ENCODE measurements at places on chromosomes 6 and 20.

DNA sequence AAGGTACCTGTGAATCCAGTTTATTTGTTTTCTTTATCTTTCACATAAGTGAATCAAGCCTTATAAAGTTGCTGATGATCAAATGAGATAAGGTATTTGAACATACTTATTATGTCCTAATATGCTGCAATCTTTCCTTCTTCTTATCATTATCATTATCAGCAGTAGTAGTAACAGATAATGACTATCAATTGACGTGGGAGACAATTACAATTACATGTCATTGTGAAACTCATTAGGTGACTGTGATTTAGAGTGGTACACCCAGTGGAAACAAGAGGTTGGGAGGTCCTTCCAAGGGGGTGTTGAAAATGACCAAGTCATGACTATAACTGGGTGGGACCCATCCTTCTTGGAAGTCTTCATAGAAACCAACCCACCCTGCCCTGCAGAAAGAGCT is 2.8 kb downstream of the CLIC5 start:
- no peak for DNase-seq

GRCh38 chr6:92763274-92763584 is 656.1 kb downstream of the EPHA7 start:
- no peak for DNase-seq

- no peak for DNase-seq
Observed at GRCh38 chr6:99871641-99872040, 122.4 kb downstream of the MCHR2 start.

DNA sequence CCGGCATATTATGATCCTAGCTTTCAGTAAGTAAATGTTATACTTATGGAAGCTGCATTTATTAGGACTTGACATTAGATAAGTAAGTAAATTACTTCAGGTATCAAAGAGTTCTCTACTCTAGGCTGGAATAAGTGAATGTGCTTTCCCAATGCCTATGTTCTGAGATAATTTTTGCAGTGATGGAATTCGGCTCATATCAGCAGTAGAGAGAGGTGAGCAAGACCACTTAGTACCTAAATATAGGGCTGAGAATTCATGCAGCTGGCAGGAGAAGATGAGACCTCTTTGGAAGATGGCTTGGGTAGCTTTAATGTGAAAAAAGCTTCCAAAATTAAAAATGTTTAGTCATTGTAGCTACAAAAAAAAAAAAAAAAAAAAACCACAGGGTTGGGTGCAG is 13.3 kb upstream of the BEND3 start:
- no peak for DNase-seq

GRCh38 chr6:131063028-131063763 is at the start of gene EPB41L2:
Gene EPB41L2, minus strand, starts transcription at chr6:131063245. Its CDS starts 106,760 bp downstream, at chr6:130956485.
- peak; percentile 91 for DNase-seq

GRCh38 chr20:35497780-35498189 is 31.7 kb downstream of the C20orf173 start:
- DNase-seq: no peak

DNA sequence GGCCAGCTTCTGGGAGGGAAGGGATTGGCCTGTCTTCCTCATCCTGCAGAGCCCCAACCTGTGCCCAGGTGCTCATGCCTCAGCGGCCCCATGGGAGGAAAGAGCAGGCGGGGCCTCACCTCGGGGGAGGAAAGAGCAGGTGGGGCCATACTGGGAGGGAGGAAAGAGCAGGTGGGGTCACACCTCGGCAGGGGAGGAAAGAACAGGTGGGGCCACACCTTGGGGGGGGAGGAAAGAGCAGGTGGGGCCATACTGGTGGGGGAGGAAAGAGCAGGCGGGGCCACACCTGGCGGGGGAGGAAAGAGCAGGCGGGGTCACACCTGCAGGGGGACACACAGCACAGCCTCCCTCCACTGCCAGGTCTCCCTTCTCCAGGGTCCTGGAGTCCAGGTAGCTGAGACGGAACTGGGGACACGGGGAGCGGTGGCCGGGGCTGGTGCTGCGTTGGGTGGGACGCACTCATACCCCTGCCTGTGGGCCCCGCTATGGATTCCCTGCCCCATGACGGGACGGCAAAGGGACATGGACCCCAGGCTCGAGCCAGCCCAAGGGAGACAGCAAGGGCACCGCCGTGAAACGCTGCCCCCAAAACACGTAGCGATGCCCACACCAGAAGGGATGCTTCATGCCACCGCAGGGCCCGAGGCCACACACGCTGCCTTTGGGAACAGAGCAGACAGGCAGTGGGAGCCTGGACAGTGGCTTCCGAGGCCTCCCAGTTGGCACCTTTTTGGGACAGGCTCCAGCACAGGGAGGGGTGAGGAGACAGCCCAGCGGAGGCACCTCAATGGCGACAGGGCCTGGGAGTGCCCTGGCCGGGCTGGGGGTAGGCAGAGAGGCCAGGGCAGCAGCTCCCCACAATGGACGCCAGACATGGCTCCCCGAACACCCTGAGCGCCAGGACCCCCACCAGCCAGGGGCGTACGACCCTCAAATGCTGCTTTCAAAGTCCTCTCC is 43.3 kb upstream of the CHRNA4 start:
- no peak for DNase-seq

- peak; percentile 74 for DNase-seq
Observed at GRCh38 chr6:106547601-106548453, 81.5 kb downstream of the RTN4IP1 start.

GRCh38 chr6:50890579-50890978 is 71.9 kb downstream of the TFAP2B start:
- no peak for DNase-seq

DNA sequence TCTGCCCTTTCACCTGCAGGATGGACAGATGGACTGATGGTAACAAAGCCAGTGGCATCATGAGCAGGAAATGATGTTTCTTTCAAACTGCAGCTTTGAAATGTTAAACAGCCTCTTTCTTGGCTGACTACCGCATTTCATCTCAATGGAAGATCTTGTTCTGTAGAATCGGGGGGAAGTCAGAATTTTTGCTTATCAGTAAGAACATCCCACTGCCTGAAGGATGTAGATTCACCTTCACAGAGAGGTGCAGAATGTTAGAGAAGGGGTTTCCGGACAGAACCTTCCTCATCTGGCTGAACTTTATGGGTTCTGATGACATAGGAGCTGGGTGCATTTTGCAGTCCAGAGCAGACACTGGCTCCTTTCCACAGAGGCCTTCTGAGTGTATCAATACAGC is 32.7 kb downstream of the GGTLC1 start:
- no peak for DNase-seq

DNA sequence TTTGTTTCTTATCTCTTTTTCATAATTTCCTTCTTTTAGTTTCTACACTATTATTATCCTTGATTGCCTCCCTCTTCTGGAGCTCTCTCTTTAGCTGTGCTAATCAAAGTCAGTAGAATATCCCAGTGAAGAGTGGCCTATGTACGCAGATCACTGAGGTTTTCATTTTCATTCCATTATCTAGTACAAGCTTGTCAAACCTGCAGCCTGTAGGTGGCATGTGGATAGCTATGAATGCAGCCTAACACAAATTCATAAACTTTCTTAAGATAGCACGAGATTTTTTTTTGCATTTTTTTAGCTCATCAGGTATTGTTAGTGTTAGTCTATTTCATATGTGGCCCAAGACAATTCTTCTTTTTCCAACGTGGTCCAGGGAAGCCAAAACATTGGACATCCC is 825.7 kb upstream of the MAP3K7 start:
- no peak for DNase-seq

DNA sequence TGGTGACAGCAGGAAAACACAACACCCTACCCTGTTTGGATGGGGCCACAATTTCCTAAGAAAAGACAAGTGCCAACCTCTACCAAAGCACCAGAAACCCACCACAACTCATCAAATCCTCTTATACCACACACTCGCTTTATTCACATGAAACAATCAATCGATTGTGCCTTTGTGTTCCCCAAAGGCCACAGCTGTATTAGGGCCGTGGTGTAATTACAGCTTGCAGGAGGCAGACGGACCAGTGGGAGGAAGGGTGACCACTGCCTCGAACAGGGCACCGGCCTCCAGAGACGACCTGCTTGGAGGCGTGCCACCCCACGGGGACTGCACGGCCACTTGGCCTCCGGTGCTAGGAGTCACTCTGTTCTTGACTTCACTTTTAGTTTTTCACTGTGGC is 264.1 kb downstream of the FOXC1 start:
- no peak for DNase-seq

DNA sequence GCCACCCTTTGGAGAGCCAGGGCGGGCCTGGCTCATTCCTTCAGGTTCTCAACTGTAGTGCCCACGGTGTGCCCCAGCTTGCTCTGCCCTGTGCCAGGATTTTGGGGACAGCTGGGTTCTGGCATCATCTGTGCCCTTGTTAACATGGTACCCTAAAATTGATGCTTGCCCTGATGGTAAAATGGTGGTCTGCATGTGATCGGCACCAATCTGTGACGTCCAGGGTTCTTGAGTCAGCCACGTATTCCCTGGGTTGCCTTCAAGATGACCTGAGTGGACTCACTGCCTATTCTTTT is 31.2 kb upstream of the APCDD1L start:
- no peak for DNase-seq

GRCh38 chr20:18504479-18505060 is 3.2 kb upstream of the SEC23B start:
- no peak for DNase-seq

DNA sequence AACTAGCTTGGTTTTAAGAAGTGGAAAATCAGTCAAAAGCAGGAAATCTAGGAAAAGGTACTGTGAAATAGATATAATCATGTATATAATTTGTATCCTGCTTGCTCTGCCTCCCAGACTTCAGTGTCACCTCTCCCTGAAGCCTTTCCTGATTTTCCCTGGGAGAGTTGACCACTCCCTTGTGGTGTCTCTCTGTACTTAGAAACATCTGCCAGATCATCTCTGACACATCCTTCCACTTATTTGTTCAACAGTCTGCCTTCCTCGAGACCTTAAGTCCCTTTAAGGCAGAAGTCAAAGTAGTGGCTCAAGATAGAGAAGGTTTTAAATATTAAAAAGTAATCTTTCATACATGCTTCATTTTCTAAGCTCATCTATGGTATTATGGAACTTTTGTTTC is 236.5 kb downstream of the CDKAL1 start:
- DNase-seq: no peak

DNA sequence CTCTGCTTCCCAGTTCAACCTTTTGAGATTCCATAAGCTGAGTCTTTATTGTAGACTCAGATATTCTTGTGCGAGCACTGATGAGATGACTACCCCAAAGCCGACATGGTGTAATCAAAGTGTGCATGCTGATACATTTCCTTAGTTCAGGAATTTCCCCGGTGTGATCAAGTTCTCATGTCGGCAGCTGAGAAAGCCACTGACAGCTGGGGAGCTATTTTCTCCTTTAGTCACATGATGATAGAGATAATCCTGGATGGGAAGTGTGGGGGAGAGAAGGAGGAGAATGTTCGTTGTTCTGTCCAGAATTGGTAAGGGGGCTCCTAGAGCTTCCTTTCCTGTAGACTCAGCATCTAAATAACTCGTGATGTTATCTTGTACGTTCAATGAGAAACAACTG is 7.7 kb upstream of the CAP2 start:
- no peak for DNase-seq

DNA sequence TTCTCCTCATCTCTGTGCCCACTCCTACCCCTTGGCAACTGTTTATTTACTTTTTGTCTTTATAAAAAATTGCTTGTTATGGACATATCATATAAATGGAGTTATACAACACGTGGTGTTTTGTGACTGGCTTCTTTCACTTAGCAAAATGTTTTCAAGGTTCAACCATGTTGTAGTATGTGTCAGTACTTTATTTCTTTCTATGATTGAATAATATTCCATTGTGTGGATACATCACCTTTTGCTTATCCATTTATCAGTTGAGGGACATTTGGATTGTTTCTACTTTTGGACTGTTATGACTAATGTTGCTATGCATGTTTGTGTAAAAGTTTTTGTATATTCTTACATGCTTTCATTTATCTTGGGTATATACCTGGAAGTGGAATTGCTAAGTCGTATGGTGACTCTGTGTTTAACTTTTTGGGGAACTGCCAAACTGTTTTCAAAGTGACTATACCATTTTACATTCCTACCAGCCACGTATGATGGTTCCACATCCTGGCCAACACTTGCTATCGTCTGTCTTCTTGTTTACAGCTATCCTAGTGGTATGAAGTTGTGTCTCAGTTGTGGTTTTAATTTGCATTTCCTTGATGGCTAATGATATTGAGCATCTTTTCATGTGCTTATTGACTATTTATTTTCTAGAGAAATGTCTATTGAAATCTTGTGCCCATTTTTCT is 84.4 kb downstream of the SLX4IP start:
- DNase-seq: peak; percentile 64

GRCh38 chr6:89360415-89360999 is 8.0 kb upstream of the UBE2J1 start:
- DNase-seq: peak; percentile 75

DNA sequence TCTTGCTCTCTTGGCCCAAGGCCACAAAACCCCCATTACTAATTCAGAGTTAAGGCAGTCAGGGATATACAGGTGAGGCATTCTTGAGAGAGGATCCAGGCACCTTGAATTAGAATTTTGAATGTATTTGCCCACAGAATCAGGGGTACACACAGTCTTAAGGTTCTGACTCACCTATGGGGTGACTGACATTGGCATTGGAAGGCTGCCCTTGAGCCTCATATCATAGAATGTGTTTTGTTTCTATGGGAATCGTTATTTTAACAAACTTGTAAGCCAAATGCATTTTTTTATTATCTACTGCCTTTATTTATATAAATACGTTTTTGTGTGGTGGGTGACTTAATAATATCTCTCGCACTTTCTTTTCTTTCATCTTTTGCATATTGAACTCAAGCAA is 218.6 kb upstream of the CITED2 start:
- DNase-seq: no peak

DNA sequence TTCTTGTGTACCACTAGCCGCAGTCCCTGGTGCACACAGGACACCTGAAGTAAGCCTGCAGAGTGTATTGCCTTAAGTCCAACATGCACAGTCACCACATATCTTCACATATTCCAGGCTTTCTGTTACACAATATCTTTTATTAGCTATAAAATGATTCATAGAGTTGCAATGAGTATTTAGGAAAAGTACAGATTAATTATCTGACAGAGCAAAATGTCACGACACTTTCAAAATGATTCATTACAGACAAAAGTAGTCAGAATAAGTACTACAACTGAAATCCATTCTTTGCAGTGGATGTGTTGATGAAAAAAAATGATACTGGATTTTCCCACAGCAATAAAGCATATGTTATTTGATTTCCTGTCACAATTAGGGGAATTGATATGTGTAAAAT is 199.5 kb upstream of the ASCC3 start:
- DNase-seq: no peak

- no peak for DNase-seq
Observed at GRCh38 chr6:151813858-151814257, 6.4 kb downstream of the ESR1 start.

- DNase-seq: peak; percentile 84
Observed at GRCh38 chr6:111604259-111605099, 1.2 kb downstream of the TRAF3IP2 start.

DNA sequence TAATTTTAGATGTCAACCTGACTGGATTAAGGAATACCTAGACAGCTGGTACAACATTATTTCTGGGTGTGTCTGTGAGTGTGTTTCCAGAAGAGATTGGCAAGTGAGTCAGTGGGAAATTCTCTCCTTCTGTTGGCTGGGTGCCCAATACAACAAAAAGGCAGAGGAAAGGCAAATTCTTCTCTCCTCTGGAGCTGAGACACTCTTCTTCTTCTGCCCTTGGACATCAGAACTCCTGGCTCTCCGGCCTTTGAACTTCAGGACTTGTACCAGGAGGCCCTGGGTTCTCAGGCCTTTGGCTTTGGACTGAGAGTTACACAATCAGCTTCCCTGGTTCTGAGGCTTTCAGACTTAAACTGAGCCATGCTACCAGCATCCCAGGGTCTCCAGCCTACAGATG is 7.8 kb upstream of the BTN3A1 start:
- peak; percentile 79 for DNase-seq

- no peak for DNase-seq
Observed at GRCh38 chr6:139931747-139932146, 557.3 kb upstream of the CITED2 start.

- no peak for DNase-seq
Observed at GRCh38 chr20:19524691-19525090, 233.4 kb upstream of the RIN2 start.

Measured in astrocyte of the spinal cord (primary cell).